ENCODE measurements at places on chromosomes 1 and 21. TPM values are rescaled to one million over a fixed set of nuclear protein-coding genes. Genes with fewer than 3 reads are reported as not detected.

Gene S100A7A
- total RNA-seq = not detected

Gene AGPAT3
- 21.2 TPM for total RNA-seq

Gene RPTN
- total RNA-seq = not detected

Gene DBT
- 14.6 TPM for total RNA-seq

Gene INTS7
- 28.7 TPM for total RNA-seq

Gene PDZK1IP1
- total RNA-seq = not detected

Gene MAB21L3
- not detected for total RNA-seq

Gene ADGRB2
- total RNA-seq = 0.49 TPM

Gene GBP7
- total RNA-seq = not detected

Gene MXRA8
- not detected for total RNA-seq

Gene TMPRSS15
- total RNA-seq = not detected

Gene S100A7
- not detected for total RNA-seq

Gene AMY2B
- 7.3 TPM for total RNA-seq

Gene ATP6V1G3
- 0.56 TPM for total RNA-seq

Gene RGS16
- 36.0 TPM for total RNA-seq

Gene CLDN17
- total RNA-seq = not detected

Gene GNAI3
- total RNA-seq = 8.9 TPM

Gene HMCN1
- not detected for total RNA-seq

Gene FTCD
- 0.21 TPM for total RNA-seq

Gene UBXN10
- 0.09 TPM for total RNA-seq

Gene TESK2
- 12.9 TPM for total RNA-seq

Gene JAM2
- total RNA-seq = 1.4 TPM

Gene TRABD2B
- not detected for total RNA-seq

Gene MTR
- total RNA-seq = 67.4 TPM

Gene PRDM16
- not detected for total RNA-seq

Gene TNFRSF9
- total RNA-seq = 66.8 TPM

Gene DNMT3L
- total RNA-seq = not detected

Gene CAMK1G
- total RNA-seq = not detected

Gene NCAM2
- total RNA-seq = not detected

Gene FCGR3B
- not detected for total RNA-seq

Gene CAPN9
- not detected for total RNA-seq

Gene NUF2
- 57.0 TPM for total RNA-seq

Gene GSTM1
- total RNA-seq = not detected

All from activated naive CD4-positive, alpha-beta T cell treated with anti-CD3 and anti-CD28 coated beads, Interleukin-2, amount 50 U/mL, for 72 hours (primary cell).